HCT116 (cell line): ENCODE measurements at places on chromosomes 2 and 18. TPM values are rescaled to one million over a fixed set of nuclear protein-coding genes. Genes with fewer than 3 reads are reported as not detected.

- no peak for DNase-seq
Observed at GRCh38 chr2:237413777-237414661, at the start of gene COL6A3. COL6A3 (minus strand) TSS chr2:237414164; CDS start chr2:237396817, 17,347 bp downstream.

DNA sequence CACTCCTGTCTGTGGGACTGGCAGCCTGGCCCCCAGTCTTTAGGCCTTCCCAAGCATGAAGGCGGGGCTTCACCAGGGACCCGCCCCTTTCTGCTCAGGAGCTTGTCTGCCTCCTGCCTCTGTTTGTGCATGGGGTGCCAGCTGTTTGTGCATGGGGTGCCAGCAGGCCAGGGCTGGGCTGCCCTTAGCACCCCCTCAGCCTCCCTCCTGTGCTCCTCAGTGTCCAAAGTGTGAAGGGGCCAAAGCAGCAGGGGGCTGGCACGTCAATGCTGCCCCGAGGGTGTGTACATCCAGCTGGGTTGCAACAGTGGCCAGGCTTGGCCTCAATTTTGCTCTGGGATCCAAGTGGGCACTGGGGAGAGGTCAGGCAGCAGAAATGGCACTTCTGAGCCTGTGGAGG lies 298.0 kb upstream of the GALNT5 start:
- no peak for DNase-seq

DNA sequence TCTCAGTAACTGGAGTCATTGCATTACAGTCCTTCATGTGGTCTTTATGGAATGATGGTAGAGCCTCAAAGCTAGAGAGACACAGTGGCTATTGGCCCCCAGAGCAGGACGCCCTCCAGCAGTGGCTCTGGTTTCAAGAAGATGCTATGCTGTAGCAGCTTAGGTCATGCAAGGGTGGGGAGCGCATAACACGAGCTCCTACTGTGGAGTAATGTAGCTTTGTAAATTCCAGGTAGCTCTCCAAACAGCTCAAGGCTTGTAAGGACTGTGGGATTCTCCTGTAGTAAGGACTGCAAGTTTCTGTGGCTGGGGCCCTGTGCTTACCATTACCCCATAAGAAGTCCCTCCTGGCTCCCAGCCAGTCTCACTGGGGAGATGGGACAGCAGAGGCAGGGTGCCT lies 15.6 kb downstream of the APLF start:
- no peak for DNase-seq

DNA sequence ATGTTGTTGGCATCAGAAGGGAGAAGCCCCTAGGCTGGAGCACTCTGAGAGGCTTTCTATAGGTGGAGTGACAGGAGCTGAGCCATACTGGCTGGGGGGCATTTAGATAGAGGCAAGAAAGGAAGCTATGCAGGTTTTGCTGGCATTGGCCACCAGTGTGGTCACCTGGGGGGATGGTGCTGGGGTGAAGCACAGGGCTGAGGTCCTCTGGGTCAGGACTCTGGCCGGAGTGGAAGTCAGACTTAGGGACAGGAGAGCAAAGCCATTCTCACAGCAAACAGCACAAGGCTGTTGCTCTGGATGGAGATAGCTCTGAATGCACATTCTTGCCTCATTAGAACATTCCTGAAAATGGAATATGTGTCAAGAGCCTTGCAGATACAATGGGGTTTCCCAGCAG lies 47.4 kb downstream of the NTSR2 start:
- DNase-seq = no peak

DNA sequence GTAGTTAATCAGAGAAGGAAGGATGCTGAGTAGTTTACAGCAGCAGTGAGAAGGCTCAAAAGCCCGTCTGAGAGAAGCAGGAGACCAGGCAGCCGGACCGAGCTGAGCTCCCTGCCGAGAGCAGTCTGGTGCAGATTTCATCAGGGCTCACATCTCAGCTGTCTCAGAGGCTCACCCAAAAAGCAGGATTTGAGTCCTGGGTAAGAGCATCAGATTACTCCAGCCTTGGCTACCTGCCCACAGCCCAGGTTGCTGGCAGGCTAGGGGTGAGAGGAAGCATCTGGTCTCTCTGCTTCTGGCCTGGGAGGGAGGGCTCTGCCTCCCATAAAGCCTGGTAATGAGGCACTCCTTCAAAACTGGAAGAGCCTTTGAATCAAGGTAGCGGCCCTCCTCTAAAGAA lies 140.5 kb downstream of the ST6GAL2 start:
- DNase-seq = no peak

DNA sequence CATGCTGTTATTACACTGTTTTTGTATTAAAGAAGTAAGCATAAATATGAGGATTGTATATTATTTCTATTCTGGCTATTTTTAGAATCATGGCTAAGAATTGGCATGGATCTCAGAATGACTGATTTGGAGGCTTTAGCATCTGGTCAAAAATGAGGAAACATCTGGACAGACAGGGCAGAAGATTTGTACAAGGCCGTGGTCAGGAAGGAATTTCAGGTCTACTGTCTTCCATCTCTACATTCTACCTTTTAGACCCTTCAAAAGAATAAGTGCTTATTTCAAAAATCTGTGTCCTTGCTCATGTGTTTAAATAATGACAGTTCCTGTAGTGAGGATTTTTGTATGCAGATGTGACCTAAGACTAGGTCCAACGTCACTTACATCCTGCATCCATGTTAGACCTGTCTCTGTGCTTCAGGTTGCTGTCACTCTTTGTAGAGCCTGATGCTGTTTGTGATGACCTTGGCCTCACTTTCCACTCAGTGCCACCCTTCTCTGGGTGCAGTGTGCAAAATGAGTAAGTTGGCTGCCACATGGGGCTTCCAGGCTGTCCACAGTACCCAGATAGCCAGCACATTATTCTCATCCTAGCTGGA lies 54.7 kb upstream of the B3GNT2 start:
- DNase-seq = no peak

GRCh38 chr18:75678627-75679026 lies 251.1 kb upstream of the SMIM21 start:
- DNase-seq = no peak

DNA sequence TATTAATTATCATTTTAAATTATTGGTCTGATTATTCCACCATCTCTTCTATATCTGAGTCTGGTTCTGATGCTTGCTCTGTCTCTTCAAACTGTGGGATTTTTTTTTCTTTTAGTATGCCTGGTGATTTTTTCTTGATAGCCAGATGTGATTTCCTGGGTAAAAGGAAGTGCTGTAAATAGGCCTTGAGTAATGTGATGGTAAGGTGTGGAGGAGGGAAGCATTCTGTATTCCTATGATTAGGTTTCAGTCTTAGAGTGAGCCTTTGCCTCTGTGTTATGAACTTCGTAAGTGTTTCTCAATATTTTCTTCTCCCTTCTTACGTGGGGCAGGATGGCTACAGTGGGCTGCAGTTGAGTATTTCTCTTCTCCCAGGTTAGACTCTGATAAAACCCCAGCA lies 103.0 kb downstream of the EHBP1 start:
- DNase-seq = no peak

GRCh38 chr2:216188956-216189355 lies 79.8 kb downstream of the XRCC5 start:
- no peak for DNase-seq

- DNase-seq = no peak
Observed at GRCh38 chr2:24863641-24864040, 56.4 kb downstream of the ADCY3 start.

- DNase-seq = no peak
Observed at GRCh38 chr2:241764275-241765241, 12.1 kb upstream of the GAL3ST2 start.

DNA sequence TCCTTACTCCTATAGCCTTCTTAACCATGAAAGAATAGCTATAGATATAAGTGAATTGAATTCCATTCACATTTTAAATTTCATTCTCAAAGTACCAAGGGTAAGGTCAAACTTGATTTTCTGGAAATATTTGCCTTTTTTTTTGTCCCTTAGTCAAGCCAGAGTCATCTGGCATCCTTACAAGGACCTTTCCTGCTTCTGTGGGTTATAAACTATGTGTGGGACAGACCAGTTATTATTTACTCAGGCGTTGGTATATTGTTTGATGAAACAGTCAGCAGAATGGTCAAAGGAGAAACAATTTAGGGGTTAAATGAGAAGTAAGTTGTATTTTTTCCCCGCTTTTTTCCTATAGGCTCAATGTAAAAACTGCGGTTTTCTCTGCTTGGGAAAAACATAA lies 1103.2 kb upstream of the ZEB2 start:
- DNase-seq = no peak

The EPB41L3 gene
- 0.34 TPM for total RNA-seq
